ENCODE measurements at places on chromosomes 13 and 19.

DNA sequence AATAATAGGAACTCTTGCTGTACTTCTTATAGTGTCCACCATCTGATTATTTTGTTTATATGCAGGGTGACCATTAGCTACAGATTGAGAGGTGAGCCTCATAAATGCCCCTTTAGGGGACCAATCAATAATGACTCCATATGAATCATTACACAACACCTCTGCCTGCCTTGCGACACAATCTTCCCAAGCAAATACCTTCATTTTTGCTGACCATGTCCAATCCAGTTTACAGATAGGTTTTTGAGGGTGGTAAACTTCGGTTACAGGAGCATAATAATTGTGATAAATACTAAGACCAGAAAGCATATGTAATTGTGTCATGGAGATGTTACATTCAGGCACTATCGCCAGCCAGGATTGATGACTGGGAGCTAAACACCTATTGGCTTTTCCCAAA lies 23.6 kb upstream of the IL17D start:
- no peak for DNase-seq

DNA sequence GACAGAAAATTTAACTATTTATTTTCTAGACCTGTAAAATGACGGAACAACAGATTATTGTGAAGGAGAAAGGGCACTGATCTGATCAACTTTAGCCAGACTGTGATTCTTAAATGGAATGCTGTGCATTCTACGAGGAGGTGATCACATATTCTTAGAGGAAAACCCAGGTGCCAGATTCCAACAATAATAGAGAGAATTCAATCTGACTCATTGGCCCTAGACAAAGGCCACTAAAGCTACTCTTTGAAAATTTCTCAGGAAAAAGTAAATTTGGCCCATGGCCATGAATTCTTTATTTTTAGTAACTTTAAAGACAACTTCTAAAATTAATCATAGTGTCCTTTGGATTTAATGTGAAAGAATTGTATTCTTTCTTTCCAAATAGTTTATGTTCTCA lies 58.6 kb upstream of the POSTN start:
- no peak for DNase-seq

- no peak for DNase-seq
These were observed 53.3 kb downstream of the PARP4 start for GRCh38 chr13:24459234-24459633.

GRCh38 chr19:7739211-7739755 lies 7.4 kb upstream of the CLEC4G start:
- DNase-seq: no peak

- no peak for DNase-seq
These were observed 12.8 kb downstream of the N4BP2L2 start for GRCh38 chr13:32525766-32526165.

DNA sequence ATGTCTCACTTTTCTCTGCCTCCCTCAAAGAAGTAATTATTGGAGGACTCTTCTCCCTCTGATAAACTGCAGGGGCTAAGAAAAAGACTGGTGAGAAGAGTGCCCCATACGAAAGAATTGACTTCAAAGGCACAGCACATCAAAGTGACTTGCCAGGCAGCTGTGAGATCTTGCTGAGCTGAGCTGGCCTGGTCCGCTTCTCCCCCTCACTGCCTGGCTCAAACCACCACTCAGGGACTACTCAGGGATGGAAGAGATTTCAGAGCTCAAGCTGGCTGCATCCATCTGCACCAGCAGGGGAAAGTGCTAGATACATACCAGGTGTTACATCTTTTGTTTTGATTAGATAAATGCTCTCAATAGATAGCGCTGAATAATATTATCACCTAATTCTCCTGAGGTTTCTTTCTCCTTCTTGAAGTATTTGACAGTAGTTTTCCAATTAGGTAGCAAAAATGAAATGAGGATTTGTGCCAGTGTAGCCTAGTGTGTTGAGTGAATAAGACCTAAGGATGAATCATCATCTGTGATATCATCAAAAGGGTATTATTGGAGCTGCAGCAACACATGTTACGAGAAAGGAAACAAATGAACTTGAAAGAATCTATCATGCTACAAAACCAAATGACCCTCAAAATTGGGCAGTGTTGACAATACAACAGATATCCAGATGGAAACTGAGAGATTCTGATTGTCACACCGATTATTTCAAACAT lies 379.8 kb downstream of the TBC1D4 start:
- no peak for DNase-seq

DNA sequence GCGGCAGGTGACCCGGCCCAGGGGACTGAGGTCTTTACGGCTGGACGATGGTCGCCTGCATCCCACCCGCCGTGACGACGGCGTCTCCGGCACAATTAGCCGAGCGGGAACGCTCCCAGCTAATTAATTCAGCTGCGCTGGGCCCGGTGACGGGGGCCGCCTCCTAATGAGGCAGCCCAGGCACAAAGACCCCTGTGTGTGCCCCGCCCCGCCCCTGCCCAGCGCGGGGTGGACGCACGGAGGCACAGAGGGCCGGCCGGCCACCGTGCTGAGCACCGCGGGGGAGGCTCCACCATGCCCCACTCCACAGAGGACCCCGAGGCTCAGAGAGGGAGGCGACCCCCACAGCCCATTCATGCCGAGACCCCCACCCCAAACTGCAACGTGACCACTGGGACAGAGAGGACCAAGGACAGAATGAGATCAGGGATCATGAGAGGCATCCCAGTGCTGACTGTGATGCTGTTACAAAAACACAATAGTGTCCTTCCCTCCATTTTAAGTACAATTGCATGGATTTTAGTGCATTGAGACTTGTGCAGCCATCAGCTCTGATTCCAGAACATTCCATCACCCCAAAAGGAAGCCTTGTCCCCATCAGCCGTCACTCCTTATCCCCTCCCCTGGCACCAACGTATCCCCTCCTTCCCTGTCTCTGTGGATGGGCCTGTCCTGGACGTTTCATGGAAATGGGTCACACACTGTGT lies 17.0 kb downstream of the EFNA2 start:
- no peak for DNase-seq

DNA sequence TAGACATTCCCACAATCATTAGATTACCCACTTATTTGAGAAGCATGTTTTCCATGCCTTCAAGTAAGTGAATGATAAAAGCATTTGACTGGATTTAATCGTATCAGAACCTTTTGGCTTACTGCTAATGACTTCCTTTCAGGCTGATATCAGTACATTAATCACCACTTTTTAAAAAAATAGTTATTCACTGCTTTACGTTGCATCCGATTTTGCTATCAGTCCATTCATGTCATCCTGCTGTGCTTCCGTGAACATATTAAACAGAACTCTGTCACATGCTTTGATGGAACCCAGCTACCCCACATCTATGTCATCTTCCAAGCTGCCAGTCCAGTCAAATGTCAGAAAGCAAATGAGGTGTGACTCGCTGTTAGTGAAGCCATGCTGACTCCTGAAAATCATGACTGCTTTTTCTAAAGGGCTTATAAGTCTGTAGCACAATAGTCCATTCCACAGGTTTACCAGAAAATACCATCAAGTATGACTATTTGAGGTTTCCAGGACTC lies 440.9 kb downstream of the IRS2 start:
- no peak for DNase-seq

- no peak for DNase-seq
These were observed 508.4 kb upstream of the MIR17HG start for GRCh38 chr13:90839061-90839460.

DNA sequence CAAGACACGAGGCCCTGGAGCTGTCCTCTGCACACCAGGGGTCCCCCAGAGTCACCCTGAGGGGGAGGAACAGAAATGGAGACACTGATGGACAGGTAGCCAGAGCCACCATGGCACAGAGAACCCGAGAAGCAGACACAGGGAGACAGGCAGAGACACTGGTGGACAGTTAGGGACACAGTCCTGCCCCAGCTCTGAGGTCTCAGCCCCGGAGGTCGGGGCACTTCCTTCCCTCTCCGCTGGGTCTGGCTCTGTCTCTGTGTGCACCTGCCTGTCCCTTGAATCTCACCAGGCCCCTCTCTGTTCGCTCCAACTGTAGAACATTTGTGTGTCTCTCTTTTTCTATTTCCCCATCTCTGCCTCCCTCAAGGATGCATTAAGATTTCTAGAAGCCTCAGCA lies 4.6 kb downstream of the KLK14 start:
- DNase-seq: no peak

GRCh38 chr19:6516018-6516658 lies 14.0 kb upstream of the TUBB4A start:
- no peak for DNase-seq

DNA sequence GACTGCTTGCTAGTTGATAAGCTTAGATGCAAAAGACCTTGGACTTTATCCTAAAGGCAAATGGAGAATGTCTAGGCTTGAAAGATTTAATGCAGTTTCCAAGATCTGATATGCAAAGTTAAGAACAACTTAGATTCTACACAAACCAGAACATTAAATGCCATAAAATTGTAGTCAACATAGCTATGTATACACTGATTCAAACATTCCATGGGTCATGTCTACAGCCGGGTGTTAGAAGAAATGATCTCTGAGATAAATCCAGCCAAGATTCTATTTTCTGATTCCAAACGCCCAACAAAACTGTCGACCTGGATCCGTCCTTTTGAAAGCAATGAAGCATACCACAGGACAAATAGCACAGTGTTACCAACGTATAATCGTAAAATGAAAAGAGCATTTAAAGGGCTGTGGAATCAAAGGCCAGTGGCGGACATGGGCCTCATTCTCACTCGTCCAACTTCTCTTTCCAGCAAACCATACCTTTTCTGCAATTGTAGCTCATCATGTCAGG lies 52.7 kb downstream of the KCTD12 start:
- no peak for DNase-seq

GRCh38 chr19:4583961-4584669 lies 24.6 kb upstream of the SEMA6B start:
- DNase-seq: no peak

DNA sequence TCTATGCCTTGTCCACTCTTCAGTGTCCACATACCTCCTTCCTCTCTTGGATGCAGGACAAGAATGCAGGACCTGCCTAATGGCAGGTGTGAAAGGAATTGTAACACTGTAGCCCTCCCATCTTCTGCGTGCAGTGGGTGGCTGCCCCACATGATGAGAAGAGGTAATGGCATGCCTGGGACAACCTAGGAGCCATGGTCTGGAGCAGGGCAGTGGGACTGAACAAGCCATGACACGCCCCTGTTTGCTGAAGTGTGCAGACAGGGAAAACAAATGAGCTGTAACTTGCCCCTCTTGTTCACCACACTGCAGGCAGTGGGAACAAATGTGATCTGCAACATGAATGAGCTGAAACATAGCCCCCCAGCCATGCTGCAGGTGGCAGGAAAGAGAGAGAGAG lies 192.2 kb downstream of the PCDH17 start:
- no peak for DNase-seq

DNA sequence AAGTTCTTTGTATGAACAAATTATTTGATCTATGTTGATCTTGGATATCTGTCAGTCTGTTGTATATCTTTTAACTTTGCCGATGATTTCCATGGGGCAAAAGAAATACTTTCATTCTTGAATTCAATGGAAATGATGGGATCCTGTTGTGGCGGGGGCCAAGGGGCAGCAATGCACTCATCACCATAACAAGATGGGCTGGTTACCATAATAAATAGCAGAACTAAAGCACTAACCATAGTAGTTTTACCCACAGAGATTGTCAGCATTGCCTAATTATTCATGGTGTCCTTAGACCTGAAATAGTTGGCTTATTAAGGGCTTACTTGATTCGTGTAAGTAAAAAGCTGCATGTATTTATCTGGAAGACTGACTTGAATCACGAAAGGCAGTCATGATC lies 309.6 kb downstream of the RFC3 start:
- DNase-seq: no peak

GRCh38 chr13:45882626-45883025 lies 31.1 kb upstream of the SIAH3 start:
- no peak for DNase-seq

GRCh38 chr19:2039959-2040646 lies 10.9 kb downstream of the MKNK2 start:
- DNase-seq: no peak

GRCh38 chr19:52938761-52939160 lies 15.5 kb upstream of the ZNF888 start:
- no peak for DNase-seq

GRCh38 chr13:67833564-67833963 lies 603.4 kb upstream of the PCDH9 start:
- DNase-seq: no peak

- no peak for DNase-seq
These were observed 2.7 kb downstream of the CLEC4G start for GRCh38 chr19:7729211-7729610.

GRCh38 chr13:39311619-39312018 lies 273.4 kb downstream of the NHLRC3 start:
- no peak for DNase-seq

GRCh38 chr19:17370026-17370587 lies 7.0 kb downstream of the PLVAP start:
- DNase-seq: no peak

GRCh38 chr13:37617173-37617572 lies 18.6 kb upstream of the POSTN start:
- no peak for DNase-seq

DNA sequence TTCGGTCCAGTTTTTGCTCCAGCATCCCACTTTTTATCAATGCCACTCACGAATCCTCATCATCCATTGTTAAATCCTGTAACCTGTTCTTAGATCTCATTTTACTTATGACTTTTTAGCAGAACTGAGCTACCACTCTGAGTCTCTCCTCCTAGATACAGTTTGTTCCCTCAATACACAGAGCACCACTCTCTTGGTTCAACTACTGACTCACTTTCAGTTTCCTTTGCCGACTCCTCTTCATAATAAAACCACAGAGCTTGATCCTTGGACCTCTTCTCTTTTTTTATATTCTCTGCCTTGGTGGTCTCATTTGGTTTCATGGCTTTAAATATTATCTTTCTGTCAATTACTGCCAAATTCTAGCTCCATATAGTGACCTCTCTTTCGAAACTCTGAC lies 150.3 kb downstream of the SLITRK5 start:
- DNase-seq: no peak

GRCh38 chr19:50909240-50910070 lies 1.7 kb downstream of the KLK4 start:
- DNase-seq: no peak

- no peak for DNase-seq
These were observed 75.1 kb downstream of the CYSLTR2 start for GRCh38 chr13:48728876-48729275.

GRCh38 chr13:105587786-105588185 lies 947.7 kb downstream of the EFNB2 start:
- no peak for DNase-seq

DNA sequence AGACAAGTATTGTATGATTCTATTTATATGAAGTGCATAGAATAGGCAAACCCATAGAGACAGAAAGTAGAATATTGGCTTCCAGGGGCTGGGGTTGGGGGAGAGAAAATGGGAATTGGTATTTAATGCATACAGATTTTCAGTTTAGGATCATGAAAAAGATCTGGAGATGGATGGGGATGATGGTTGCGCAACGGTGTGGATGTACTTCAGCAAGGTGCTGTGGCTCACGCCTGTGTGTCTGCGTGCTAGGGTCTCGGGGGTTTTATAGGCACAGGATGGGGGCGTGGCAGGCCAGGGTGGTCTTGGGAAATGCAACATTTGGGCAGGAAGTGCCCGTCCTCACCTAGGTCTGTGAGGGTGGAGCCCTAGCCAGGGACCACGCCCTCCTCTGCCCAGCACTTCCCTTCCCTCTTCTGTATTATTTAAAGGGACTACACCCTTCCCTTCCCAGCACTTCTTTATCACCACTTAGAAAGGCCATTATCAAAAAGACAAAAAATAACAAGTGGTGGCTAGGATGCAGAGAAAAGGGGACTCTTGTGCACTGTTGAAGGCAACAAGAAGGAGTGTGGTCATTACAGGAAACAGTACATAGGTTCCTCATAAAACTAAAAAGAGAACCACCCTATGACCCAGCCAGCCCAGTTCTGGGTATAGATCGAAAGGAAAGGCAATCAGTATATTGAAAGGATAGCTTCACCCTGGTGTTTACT lies 29.0 kb downstream of the LILRB4 start:
- no peak for DNase-seq

Data from naive thymus-derived CD8-positive, alpha-beta T cell (primary cell).